RCC 7860 (cell line): ENCODE measurements at places on chromosomes 1 and 21.

DNA sequence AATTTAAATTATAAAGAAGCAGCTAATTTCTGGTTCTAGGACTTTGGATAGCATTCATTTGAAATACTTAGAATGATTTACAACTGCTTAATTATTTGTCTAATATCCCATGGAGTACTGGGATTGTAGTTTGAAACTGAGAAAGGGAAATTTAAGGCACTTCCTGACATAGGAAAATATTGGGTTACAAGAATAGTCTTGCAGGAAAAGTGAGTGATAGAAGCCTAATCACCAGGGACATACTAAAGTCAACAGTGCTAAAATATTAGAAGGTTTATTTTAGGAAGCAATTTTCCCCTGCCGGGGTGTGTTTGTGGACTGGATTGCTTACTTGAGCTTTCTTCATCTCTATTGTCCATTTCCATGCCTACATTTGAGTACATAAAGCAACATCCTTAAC lies 661.6 kb downstream of the ADGRL2 start:
- DNase-seq: no peak

DNA sequence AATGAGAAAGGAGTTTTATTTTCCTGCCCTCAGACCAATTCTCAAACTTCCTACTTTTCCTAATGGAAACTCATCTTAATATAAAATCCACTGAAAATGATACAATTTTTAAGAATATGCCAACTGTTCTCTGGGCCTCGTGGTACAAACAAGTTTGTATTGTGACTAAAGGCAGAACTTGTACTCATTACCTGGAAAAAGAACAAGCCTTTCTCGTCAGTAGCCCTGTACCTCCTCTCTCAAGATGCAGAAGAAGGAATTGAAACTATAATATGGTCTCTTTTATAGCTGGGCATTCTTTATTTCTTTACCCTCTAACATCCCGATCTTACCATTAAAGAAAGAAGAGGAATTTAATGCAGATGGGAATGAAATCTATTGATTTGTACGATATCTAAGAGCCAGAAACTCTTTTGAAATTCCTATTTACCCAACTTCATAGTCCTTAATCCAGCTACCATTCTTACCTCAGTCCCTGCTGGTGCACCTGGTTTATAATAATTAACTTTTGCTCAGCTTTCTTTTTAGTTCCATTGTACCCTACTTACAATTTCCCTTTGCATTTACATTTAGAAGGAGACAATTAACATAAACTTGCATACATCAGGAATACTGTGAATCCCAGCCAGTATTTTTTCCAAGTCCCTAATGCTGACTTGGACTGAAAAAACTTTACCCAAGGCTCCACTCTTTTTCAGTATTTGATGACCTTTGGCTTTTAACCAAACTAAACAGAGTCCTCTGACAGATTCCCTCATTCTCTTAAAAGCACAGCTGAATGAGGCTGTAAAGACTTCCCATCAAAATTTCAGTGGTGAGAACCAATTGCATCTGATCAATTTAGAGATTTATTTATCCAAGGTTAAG lies 1162.4 kb downstream of the BRINP3 start:
- DNase-seq: no peak

DNA sequence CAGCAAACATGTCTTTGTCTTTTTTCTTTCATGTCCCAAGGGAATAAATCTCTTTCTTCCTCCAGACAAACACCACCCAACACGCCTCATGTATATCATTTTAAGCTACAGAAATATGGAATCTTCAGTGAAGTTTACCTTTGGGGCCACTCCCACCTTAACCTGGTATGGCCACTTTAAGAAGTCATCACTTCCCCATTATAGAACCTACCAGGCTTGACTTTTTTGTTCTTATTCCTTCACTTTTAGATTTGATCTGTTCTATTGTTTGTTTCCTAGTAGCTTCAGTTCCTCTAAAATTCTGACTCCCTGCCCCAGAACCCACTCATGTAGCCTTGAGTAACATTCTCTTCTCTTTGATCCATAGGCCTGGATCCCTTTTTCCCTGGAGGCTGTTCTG lies 226.3 kb downstream of the HLX start:
- DNase-seq: no peak

- no peak for DNase-seq
Observed at GRCh38 chr1:247370786-247371732, 39.4 kb upstream of the ZNF496 start.

DNA sequence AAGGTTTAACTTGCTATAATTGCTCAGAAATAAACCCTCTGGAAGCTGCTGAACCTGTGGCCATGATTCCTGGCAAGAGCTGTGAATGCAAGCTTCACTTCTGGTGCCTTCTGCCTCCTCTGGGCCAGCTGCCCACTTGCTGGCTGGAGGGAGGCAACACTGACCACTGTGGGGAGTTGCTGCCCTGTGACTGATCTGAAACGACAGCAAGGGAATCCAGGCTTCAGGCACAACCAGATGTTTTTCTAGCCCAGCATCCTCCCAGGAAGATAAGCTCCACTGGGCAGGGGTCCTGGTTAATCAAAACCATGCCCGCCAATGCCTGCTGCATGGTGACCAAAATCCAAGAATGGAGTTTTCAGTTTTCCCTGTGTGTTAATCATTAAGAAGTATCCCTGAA lies 180.0 kb upstream of the HMGB4 start:
- no peak for DNase-seq

- no peak for DNase-seq
Observed at GRCh38 chr21:46211786-46212720, 16.5 kb downstream of the LSS start.

DNA sequence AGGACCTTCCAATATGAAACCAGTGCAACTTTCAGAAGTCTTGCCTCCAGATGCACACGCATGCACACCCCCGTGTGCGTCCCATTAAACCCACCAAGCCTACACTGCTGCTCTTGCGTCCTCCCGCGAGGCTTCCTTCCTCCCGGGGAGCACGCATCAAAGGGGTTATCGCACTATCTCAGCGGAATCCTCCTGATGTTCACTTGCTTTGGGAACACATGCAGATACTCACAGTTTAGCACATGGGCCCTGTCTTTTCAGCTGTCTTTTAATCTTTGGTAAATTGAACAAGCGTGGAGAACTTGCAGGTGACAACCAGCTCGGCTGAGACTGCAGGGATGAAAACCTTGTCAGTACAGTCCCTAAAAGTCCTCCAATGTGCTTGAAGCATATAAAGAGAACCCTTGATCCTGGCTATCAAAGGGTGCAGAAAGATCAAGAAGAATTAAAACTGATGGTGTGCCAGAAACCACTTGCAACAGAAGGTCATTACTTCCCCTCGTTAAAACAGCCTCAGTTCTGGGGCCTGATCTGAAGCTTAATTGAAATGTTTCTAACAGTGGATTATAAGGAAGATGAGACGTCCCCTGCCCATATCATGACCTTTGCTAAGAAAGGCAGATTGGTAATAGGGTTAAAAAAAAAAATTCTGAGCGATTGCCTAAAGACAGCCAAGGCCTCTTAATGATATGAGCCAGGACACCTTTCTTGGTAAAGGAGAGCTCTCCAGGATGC lies 149.4 kb upstream of the LMO4 start:
- DNase-seq: no peak

DNA sequence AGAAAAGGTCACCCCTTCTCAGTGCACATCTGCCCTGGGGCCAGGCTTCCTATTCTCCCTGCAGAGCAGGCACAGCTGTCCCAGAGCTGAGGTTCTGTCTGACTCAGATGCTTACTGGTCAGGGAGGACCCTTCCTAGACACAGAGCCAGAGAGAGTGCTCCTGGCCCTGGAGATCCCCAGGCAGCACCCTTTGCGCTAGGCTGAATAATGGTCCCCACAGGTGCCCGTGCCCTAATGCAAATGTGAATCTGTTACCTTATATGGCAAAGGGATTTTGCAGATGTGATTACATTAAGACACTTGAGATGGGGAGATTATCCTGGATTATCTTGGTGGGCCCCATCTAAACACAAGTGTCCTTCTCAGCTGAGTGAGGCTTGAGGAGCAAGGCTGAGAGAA lies 2.6 kb upstream of the TNNI1 start:
- DNase-seq: no peak

DNA sequence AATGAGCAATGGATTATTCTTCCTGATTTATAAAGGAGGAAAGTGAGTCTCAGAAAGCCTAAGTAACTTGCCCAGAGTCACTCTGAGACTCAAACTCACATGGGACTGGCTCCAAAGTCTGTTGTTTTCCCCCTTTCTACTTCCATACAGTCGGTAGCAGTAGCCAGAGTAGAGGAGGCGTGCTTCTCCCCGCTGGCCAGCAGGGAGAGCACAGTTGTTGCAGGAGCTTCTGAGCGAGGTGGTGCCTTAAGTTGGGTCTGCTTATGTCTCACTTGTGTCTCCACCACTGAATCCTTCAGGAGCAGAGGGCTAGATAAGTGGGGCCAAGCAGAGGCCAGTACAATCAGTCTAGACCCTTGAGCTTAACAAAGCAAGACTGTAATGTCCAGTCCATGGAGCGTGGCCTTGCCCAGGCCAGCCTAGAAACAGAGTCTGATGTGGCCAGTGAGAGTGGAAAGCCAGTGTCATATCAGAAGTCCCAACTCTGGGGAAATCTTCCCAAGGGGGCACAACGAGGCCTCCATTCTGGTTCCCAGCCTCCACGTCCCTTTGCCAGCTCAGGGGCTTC lies 181.9 kb downstream of the ZSCAN20 start:
- no peak for DNase-seq

DNA sequence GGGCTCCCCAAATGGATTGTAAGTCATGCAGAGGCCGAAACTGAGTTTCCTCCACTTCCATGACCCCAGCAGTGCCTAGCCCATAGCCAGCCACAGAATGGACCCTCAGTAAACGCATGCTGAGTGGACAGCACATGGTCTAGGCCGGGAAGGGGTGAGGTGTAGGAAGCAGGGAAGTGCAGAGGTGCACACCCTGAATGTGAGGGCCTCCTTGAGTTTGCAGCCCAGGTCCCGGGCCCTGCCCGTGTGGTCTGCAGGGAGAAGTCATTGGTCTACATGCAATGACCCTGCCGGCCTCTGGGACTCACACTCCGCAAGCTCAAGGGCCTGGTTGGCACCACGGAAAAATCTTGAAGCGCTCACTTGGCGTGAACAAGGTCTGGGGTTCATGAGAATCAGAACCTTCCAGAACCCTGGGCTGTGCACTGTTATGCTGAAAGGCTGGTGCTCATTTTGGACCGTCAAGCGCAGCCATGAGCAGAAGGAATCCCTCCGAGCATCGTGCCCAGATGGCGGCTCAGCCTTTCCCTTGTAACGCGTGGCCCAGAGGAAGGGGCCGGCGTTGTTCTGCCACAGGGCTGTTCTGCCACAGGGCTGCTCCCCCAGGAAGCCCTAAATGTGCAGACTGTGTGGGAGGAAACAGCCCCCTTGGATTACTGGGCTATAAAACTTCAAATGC lies 66.4 kb downstream of the PSMG1 start:
- no peak for DNase-seq

DNA sequence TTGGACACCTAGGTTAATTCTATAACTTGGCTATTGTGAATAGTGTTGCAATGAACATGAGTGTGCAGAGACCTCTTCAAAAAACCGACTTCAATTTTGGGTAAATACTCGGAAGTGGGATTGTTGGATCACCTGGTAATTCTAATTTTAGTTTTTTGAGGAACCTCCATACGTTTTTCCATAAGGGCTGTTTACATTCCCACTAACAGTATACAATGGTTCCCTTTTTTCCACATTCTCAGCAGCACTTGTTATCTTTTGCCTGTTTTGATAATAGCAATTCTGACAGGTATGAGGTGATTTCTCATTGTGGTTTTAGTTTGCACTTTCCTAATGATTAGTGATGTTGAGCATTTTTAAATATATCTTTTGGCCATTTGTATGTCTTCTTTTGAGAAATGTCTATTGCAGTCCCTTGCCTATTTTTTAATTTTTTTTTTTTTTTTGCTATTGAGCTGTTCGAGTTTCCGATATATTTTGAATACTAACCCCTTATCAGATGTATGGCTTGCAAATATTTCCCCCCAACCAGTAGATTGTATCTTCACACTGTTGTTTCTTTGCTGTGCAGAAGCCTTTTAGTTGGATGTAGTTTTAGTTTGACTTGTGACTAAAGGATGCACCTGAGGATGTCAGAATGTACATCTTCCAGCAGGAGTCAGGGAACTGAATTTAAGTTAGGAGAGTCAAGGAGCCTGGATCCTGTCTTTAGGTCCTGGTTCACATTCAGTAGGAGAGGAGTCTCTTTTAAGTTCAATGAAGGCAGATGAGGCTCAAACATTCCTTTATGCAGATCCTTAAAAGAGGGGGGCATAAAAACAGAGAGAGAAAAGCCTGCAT lies 120.0 kb downstream of the S1PR1 start:
- no peak for DNase-seq

DNA sequence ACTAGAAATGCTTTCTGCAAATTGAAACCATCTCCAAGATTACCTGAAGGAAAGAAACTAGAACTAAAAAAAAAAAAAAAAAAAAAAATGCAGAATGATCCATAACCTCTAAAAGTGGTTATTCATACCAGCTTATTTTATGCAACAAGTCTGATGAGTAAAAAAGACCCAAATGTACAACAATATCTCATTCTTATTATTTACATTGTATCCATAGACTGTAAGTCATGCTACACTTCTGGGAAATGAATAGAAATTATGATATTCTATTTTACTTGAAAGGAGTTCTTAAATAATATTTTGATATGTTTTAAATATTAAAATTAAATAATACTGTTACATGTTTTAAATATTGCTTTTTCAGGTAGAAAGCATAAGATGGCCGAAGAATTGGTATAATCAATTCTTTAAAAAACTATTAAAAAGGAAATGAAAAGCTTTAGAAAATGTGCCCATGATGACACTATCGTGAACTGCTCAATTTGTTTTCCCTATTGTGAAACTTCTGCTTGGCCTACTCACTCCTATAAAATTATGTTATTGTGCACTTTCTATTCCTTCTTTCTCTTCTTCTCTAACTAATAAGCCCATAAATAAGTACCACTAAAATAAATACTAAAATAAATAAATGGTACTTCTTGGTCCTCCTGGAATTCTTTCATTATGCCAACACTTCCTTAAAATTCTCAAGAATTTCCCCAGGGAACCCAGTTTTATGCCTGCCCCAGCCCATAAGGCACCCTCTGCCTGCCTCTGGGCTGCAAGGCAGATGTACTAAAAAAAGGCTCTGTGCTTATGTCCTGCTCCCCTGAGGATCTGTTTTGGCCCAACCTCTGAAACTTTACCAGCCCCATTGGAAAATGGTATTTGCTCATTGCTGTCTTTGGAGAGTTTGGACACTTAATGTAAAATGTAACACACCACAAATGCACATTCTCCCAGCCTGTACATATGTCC lies 18.1 kb downstream of the SAMSN1 start:
- no peak for DNase-seq

- no peak for DNase-seq
Observed at GRCh38 chr1:232591344-232591743, 38.6 kb downstream of the SIPA1L2 start.

DNA sequence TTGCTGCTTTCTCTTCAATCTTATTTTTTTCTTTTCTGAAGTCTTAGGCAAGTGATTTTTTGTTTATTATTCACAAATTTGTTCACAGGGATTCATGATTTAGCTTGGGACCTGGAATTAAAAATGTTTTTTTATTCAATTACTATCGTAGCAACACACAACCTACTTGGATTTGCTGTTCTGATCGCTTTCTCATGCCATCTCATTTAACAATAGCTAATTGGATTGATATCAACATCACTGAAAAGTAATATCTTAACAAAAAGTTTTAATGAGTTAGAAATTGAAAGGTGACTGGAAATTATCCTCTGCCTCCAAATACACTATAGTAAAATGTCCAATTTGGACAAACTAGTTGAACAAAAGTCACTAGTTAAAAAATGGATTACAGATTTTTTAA lies 32.4 kb downstream of the MAP3K21 start:
- no peak for DNase-seq
